Left hindlimb (tissue), 1 donor: ENCODE measurements at places on chromosomes 11 and 22.

DNA sequence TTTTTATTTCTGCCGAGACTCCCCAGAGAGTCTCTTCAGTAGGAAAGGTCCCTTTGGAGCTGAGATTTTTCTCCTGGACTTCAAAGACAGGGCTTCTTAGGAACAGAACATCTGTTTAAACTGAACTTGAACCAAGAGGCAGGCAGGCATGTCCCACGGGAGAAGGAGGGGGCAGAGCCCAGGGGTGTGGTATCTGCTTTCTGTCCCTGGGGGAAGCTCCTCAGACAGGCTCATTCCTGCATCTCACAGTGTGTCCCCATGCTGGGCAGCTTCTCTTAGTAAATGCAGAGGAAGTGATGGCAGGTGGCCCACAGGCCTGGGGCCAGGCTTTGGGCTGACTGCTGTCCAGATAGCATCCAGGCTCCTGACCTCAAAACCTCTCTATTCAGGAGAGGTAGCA, 47.3 kb downstream of the TSPAN18 start:
- no peak for DNase-seq

- DNase-seq, result peak; percentile 79
These were observed 49.7 kb downstream of the RTL6 start for GRCh38 chr22:44448271-44448830.

DNA sequence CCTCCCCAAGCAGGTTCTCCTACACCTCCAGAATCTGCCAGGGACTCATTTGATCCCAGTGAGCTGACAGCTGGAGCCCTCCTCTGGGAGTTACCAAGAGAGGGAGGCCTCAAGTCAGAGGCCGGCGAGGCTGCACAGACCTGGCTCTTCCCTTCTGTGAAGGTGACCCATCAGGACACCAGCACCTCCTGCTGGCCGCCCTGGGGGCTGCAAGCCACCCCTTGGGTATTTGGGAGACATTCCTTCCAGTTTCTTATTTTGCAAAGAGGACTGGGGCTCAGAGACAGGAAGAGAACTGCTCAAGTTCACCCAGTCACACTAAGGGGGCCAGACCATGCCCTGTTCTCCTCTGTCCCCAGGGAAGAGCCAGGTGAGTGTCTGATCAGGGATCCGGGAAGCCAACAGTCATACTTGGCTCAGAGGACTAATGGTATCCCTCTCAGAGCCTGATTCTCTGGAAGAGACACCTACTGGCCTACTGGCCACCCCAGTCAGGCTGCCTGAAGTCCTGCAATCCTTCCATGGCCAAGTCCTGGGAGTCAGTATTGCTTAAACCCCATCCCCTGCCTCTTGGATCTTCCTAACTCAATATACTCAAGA, 40.5 kb upstream of the RIC3 start:
- no peak for DNase-seq

DNA sequence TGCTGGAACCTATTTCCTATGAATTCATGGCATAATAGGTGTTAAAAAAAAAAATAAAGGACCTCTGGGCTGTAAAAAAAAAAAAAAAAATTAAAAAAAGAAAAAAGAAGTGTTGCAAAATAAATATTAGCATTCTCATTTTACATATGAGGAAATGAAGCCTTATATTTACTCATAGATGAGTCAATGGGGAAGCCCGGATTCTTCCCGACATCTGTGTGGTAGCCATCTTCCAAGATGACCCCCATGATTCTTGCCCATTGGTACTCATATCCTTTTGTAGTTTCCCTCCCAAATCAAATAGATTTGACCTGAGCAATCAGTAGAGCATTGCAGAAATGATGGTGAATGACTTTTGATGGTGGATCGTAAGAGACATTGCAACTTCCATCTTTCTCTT, 3.0 kb upstream of the SWAP70 start:
- DNase-seq, result no peak

DNA sequence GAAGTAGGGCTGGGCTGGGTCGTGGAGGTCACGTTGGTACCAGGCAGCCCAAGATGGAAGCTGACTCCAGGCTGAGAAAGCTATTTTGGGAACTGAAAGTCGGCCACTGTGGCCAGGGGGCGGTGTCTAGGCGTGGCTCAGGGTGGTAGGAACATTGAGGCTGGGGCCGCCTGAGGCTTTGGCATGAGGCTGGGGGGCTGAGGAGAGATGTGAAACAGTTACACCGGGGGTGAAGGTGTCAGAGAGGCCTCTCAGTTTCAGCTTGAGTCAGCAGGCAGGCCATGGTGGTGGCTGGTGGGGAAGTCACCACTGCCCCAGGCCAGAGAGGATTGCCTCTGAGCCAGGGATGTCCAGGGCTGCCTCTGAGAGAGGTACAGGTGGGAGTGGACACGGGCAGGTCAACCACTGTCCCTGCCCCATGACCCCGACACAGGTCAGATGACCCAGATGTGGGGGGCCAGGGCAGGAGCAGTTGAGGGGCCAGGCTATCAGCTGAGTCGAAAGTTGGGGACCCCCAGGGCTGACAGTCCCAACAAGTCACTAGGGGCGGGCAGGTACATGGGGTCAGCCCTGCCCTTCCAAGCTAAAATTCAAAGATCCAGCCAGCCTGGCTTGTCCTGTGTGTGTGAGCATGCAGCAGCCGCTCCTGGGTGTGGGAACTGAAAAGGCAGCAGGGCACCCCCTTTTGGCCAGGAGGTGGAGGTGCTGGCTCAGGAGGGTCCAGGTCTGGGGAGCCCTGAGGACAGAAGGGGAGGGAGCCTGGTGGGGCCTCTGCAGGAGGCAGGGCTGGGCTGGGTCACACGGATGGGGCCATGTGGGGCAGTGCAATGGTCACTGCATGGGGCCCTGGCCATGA, 7.2 kb downstream of the KCNK7 start:
- DNase-seq, result no peak

DNA sequence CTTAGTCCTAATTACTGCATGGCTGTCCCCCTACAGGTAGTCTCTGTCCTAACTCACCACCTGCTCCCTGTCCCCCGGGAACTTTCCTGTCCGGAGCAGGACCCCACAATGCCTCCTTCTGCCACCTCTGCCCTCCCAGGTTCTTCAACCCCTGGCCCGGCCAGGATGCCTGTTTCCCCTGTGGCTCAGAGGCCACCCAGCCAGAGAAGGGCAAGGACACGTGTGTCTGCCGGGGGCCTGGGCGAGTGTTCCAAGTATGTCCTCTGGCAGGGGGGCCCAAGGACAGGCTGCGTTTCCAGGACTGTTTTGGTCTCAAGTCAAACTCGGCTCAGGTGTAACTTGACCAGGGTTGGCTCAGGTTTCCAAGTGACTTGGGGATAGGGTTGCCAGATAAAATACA, 63.8 kb downstream of the BTG4 start:
- DNase-seq, result no peak

- no peak for DNase-seq
These were observed 4.7 kb downstream of the HEPHL1 start for GRCh38 chr11:94025690-94026394.
